ENCODE measurements at places on chromosomes 13 and 19.

DNA sequence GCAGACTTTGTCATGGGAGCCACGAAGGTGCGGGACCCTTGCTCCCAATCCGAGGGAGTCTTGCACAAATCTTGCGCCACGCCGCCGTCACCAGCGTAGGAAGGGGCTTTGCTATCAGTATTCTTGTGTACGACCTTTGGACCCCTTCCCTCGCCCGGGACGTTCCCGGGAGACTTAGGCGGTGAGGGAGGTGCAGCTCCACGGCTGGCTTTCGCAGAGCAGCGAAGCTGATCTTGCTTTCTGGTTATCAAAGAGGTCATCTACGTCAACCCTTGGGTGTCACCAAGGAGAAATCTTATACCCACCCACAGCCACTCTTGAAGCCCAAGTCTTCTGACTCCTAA is 583 bp downstream of the TECR start:
- no peak for DNase-seq

GRCh38 chr13:35785576-35786303 is 309.3 kb upstream of the MAB21L1 start:
- no peak for DNase-seq

DNA sequence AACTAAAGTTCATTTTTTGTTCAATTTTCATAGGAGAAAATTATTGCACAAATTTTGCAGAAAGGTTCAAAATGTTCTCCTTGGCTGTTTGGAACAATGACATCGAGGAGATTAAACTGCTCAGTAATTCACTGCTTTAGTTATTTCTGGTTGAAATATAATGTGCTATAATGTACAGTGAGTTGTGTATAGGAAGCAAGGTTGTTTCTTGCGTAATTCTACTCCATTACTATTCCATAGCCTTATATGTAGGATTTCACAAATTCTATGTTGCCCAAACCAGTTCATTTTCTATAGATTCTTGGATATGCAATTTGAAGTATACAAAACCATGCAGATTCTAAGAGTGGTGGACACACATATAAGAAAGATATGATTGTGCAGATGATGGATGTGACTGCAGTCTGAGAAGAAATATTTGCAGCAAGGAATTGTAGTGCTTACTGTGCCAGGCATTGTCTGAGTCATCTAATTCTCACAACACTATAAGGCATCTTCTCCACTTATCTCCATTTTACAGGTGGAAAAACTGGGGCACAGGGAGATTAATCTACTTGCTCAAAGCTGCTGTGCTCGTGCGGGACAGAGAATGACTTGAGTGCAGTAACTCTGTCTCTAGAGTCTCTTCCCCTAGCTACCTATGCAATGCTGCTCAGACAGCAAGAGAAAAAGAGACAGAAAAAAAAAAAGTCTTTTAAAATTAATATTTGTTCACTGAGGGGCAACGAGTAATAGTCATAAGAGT is 515.5 kb downstream of the MYO16 start:
- DNase-seq = no peak

GRCh38 chr19:17706750-17707181 is 12.5 kb upstream of the MAP1S start:
- DNase-seq = no peak

DNA sequence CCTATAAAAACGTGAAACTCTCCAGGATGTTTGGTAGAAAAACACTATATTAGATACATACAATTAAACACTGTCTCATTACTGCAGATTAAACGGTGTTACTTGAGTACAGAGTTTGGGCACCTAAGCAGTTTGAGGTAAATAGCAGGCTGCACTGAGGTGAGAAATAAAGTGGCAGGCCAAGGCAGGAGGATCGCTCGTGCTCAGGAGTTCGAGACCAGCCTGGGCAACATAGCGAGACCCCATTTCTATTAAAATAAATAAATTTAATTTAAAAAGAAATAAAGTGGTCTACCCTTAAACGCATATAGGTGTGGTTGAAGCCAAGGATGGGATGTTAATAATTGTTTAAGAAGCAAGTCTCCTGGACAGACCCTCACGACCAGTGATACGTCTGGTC is 1.2 kb downstream of the PSPC1 start:
- no peak for DNase-seq

- no peak for DNase-seq
Observed at GRCh38 chr13:72125561-72125960, 258.6 kb upstream of the DACH1 start.
